ENCODE measurements at places on chromosomes 1 and 21. TPM values are rescaled to one million over a fixed set of nuclear protein-coding genes. Genes with fewer than 3 reads are reported as not detected.

GRCh38 chr1:230281556-230281955 is 144.6 kb downstream of the PGBD5 start:
- no peak for DNase-seq

- DNase-seq: no peak
These were observed 15.4 kb upstream of the TSPAN1 start for GRCh38 chr1:46159516-46159915.

GRCh38 chr1:64755361-64755760 is 10.5 kb downstream of the RAVER2 start:
- DNase-seq: no peak

DNA sequence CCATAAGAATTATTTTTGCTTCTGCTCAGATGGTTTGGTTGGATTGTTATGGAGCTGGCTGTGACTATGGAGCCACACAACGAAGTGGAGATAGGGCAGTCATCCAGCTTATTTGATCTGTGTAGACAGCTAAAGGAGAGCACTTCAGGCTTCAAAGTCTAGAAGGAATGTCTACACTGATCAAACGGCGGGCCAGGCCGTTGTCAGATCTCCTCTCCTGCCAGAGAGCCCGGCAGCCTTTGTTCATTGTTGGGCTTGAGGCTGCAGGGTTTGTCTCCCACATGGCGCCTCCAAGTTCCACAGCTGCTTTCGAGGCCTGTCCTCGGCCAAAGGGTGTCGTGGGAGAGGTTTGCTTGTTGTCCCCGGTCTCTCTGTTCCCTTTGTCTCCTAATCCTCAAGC is 2.8 kb upstream of the STMN1 start:
- no peak for DNase-seq

- DNase-seq: no peak
These were observed 64.9 kb upstream of the ARTN start for GRCh38 chr1:43868741-43869067.

DNA sequence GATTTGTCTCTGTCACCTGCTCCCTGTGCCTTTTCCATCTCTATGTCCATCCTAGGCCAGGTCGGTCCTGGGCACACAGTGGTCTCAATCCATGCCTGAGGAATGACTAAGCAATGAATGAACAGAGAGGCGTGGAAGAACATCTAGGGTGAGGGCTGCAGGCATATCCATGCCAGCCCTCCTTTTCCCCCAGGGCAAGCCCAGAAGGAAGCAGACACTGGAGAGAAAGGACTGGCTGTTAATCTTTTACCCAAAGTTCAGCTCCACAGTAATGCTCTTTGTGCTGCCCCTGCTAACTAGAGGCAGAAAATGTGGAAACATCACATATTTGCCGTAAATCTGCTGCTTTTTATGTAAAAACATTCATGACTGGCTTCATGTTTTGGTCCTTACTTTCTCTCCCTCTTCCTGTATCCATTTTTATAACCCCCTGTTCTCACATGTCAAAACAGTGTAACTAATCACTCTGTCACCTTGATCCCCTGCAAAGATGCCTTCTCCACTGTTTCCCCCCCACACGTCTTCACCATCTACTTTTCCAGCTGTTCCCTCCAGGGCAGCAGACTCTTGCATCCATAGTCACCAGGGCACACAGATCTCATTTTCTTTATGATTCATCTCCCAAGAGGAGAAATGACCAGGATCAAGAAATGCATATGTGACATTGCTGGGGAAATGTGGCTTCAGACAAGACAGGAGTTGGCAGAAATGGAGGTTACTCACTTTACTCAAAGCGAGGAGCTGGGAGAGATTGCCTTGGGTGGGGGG is 166.4 kb upstream of the PROX1 start:
- DNase-seq: no peak

DNA sequence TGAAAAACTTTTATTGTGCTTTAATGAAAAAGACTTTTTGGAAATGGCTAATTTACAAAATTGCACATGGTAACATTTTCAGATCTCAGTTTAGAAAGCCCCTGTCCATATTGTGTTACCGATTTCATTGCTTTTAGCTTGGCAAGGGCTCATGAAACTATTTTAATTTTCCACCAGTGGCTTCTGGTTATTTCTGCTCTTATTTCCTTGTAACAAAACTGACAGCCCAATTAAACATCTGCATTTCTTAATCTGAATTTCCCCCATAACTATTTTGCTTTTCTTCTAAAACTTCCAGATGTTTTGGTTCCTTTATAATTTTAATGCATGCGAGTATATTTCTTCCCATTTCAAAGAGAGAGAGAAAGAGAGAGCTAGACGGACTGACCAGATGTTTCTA is 264.8 kb downstream of the PTPRC start:
- no peak for DNase-seq

DNA sequence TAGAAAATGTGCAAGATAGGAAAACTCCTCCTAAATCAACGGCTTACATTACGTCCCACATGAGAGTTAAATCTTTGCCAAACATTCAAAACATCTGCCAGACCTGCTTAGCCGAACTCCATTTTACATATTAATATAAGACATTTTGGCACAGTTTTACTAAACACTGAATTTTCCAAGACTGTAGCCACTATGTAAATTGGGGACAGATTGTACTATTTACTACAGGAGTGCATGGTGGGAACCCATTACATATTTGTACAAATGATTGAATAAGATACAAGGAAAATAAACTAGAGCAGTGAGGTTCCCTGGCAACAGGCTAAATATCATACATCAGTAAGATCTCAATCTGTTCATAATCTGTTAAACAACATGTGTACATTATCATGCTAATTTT is 1234.4 kb downstream of the KCNT2 start:
- DNase-seq: no peak

DNA sequence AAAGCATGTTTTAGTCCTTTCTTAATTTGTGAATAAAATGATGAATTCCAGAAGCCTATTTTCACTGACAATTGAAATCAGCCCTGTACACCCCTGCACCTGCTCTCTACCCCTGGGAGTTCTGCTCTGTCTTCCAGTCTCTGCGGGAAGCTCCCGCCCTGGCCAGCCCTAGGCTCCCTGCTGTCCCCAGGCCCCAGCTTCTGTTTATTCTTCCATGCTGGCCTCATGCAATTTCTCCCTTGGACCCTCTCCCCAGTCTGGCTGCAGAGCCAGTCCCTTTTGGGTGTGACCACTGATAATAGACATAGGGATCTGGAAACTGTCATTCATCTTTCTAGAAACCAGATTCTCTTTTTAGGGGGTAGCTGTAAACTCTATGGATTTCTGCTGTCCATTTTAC is 258.6 kb downstream of the GRIK3 start:
- no peak for DNase-seq

GRCh38 chr1:63448731-63449246 is 74.2 kb downstream of the ITGB3BP start:
- DNase-seq: no peak

- no peak for DNase-seq
These were observed 37.6 kb upstream of the BTG3 start for GRCh38 chr21:17650292-17650691.

DNA sequence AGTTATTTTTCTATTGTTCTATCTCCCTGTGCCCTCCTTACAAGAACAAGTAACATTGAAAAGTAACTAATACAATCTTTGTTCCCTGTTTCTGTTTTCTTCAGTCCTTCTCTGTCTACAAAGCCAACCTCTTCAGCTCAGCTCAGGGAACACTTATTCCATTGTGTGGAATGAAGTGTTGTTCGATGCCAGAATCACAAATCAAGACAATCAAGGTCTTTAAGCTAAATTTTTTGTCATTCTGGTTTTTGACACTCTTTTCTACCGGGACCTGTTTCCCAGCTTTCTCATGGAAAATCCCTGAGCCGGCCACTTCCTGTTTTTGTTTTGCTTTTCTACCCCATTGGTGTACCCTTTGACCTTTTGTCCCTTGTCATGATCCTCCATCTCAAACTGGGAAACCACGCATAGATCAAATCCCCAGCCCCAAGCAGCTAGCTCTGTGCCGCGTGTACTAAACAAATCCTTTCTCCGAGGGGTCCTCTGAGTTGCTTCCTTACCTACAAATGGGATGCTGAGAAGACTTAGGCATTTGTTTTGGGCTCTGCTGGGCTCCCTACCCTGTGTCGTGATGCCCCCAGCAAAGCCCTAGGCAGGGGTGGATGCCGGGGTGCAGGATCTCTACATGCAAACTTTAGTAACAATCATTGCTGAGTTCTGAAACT is 141.8 kb downstream of the TOMM20 start:
- DNase-seq: no peak

- DNase-seq: no peak
These were observed 72.1 kb downstream of the NEK7 start for GRCh38 chr1:198228925-198229324.

GRCh38 chr1:93768380-93768863 is 86.8 kb upstream of the BCAR3 start:
- no peak for DNase-seq

DNA sequence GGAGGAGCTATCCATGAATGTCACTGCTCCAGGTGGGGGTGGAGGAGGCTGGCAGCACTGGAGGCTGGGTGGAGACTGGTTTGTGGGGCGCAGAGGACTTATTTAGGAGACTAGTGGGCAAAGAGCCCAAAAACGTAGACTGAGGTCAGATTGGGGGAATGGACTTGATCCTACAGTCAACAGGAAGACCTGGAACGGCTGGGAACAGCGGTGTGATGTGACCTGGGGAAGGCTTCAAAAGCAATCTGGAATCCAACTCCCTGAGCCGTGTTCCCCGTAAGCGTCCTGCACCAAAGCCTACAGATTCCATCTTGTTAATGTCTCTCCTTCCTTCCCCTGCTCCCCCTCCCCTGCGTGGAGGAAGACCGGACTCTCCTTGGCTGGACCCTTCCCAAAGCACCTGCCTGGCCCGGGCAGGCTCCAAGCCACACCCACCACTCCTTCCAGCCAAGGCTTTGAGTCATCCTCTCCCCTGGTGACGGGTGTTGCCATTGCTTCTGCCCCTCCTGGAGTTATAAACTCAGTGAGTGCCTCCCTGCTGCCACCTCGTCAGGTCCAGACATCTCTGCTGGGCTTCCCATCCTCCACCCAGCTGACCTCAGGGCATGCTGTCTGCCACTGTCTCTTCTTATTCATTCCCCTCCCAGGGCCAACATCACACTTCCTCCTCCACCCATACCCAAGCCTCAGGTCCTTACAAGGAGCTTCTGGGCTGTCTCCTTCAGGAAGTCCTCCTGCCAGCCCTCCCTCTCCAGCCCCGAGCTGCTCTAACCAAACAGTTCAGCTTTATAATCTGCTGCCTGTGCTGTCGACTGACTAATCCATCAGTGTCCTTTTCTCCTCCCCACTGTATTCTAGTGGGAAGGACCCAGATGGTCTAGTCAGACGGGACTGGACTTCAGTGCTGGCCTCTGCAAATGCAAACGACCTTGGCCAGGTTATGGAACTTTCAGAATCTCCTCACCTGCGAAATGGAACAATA is 1.6 kb upstream of the CLSTN1 start:
- peak; percentile 58 for DNase-seq

DNA sequence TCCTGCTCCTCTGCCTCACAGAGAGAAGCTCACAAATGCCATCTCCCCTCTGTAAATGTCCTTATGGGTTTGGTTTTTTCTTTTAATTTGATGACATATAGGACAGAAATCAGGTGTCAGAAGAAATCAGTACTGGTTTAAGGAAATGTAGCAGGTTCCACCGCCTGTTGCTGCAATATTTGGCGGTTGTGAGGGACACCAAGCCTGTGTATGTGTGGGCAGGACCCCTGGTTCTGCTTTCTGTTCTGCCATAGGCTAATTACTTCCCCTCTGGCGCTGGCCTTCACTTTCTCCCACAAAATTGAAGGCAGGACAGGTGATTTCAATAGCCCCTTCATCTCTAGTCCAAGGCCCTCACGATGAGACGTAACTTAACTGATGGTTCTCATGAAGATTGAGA is 69.2 kb downstream of the PRDM2 start:
- no peak for DNase-seq

GRCh38 chr1:107964336-107965109 is 457 bp downstream of the VAV3 start:
- DNase-seq: peak; percentile 68

DNA sequence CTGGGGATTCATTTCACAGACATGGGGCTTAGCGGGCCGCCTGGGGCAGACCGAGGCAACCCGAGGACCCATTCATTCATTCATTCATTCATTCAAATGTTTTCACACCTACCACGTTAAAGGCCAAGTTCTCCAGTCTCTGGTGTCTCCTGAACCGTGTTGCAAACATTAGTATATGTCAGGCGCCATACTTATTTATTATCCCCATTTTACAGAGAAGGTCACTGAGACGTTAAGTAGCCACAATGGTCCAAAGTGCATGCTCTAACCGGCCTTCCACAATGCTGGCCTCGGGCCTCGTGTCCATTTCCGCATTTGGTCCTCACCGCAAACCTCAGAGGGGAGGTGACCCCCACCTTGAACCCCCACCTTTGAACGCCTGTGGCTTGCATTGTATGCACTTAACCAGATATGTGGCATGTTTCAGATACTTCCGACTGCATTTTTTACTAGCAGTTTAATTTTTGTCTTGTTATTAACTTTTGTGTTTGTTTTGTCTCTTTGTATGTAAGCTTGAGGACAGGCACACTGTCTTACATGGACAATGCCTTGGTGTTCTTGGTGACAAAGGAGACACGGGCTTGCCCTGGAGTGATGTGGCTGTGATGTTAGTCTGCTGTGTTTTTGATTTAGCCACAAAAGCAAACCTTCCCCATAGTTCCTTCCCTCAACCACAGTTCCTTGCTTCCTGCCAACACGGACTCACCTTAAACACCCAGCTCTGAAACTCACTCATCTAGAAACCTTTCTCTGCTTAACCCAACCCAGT is 1.2 kb upstream of the IFFO2 start:
- no peak for DNase-seq

DNA sequence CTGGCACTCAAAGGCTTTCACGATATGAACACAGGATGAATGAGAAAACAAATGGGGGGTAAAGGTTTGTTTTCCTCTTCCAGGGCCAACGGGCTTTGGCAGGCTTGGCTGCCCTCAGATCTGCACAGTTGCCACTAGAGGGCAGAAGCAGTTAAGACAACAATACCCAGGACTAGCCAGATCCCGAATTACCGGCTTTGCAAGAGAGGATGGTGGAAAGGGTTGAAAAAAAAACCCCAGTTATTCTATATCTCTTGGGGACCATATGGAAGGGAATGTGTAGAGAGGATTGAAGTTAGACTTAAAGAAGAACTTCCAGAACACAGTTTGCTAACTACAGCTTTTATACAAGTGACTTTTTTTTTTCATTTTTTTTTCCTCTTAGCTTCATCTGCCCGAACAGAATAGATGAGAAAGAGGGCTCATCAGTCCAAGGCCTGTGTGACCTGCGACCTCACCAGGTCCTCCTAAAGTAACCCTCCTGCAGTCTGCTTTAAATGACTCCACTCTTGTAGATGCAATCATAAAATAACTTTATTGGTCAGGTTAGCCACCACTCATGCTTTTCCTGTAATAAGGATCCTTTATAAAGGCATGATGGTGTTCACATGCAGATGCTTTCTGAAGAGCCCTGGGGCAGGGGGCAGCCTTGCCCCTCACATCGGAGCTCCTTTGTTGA is 10.7 kb downstream of the FMOD start:
- peak; percentile 75 for DNase-seq

- no peak for DNase-seq
These were observed 24.5 kb upstream of the LRRC8C start for GRCh38 chr1:89608319-89608983.

GRCh38 chr1:231272880-231273279 is 31.9 kb downstream of the GNPAT start:
- DNase-seq: no peak

Gene DNAJC28
- 2.6 TPM for total RNA-seq

Gene OR2L3
- total RNA-seq: not detected

Gene NEGR1
- 2.9 TPM for total RNA-seq

Gene BACE2
- 11.1 TPM for total RNA-seq

Gene E2F2
- total RNA-seq: 5.4 TPM

Gene KLHDC9
- 5.8 TPM for total RNA-seq

Gene KCNK1
- total RNA-seq: 12.8 TPM

Gene SERPINC1
- 1.0 TPM for total RNA-seq

Gene BLACAT1
- total RNA-seq: 5.2 TPM
